ENCODE measurements at places on chromosomes 7 and 10.

DNA sequence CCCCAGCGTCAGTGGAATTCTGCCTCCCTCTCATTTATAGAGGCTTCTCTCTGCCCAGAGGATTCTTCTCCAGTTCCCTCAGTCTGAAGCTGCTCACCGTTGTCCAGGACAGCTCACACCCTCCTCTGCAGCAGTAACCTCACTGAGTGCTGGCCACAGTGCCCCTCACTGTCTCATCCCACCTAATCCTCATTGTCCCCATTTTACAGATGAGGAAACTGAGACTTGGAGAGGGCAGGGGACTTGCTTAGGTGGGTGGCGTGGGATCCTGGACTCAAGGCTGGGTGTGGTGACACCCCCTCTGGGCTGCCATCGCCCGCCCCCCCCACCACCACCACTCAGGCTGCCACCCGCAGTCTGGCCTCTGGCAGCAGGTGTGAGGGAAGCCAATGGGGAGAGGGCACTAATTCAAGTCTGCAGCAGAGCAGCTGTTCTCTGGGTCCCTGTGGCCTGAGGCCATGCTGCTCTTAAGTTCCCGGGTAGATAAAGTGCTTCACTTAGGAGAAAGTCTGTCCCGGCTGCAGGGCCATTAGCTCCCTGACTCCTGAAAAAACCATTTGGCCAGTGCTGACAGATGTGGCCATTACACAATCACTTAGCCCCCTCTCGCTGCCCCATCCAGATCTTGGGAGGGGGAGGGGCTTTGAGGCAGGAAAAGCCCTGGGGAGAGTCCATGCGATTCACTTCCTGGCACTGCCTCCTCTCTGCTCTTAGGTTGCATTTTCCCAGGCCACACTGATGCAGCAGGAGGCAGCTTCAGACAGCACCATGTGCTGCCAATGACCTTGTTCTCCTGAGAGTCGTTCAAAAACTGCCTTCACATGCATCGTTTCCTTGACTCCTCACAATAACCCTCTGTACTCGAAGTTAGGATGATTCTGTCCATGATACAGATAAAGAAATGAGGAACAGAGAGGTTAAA, 36.3 kb downstream of the DRGX start:
- DNase-seq, result no peak

DNA sequence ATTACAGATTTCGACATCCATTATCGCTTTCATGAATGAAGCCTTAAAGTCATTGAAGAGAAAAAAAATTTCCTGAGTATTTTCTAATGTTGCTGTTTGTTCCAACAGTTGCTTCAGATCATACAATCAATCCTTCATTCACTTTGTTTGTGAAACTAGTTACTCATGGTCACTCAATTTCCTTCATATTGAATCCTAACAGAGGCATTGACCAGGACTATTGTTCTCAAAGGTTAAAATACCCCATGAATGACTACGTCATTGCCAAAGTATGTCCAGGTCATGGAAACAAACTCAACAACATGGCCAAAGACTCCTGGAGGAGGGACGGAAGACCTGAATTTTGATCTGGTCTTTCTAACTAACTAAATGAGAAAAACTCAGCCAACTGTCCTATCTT, 54.0 kb upstream of the ABCB5 start:
- DNase-seq, result no peak

DNA sequence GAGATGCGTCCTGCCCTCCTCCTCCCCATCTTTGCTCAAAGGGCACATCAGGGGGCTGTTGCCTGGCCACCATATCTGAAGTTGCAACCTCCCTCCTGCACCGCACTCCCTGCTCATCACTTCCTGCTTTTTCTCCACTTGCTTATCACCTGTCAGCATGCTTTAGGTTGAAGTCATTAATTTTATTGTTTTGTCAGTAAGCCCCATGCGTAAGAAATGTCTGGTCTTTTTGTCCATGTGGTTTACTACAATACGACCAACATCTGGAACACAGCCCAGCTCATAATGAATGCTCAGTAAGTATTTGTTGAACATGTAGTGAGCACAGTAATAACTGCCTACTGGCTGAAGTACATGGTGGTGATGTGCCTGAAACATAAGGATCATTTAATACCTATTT, 71.6 kb upstream of the GJD4 start:
- no peak for DNase-seq

- no peak for DNase-seq
Measured at GRCh38 chr7:99497766-99498545, 2.1 kb downstream of the ZNF394 start.

DNA sequence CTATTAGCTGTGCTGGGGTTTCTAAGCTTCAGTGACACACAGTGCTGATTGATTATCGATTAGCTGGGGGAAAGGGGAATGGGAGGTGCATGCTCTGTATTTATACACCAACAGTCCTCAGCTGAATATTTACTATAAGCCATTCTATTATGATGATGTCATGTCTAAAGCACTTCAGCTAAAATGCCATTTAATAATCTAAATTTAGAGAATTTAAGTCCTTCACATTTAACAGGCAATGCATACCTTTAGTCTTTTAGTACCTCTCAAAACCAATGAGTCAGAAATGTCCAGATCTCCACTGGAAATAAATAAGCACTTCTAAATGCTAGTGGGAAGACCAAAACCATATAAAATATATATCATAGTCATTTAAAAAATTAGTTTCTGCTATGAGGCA, 24.6 kb downstream of the RPP38 start:
- DNase-seq, result no peak

DNA sequence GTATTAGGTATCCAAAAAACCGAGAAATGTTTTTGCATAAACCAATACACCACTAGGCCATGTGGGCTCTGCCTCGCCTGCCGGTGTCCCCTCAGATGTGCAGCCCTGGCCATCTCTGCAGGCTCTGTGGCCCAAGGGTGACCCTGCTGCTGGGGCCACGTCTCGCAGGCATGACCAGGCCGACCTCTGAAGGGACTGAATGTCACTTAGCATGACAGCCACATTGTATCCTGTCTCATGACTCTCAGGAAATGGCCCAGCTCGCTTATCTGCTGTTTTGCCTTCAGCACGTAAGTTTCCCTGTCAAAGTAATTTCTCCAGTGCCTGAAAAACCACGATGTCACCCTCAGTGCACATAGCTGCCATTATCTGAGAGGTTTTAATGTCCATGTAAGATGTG, 49.5 kb upstream of the ZNF32 start:
- no peak for DNase-seq

- DNase-seq, result no peak
Measured at GRCh38 chr7:74097937-74098614, 14.5 kb downstream of the LIMK1 start.

- no peak for DNase-seq
Measured at GRCh38 chr7:84985073-84985784, 201.6 kb downstream of the SEMA3D start.

DNA sequence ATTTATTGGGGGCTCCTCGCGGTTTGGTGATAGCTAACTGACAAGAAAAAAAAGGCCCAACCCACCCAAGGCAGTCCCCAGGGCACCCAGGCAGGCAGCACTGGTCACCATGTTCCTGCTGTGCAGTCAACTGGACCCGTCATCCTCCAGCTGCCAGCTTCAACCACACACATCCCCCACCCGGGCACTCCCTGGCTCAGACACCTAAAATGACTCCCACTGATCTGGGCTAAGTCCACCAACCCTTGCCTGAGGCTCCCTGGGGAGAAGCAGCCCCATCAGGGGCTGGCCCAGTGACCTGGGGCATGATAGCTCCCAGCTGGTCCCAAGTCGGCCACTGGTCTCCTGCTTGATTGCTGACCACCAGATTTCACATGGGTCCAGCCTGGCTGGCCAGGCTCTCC, 161.8 kb downstream of the NRF1 start:
- DNase-seq, result no peak

GRCh38 chr10:61084493-61084892, 140.5 kb upstream of the RHOBTB1 start:
- DNase-seq, result no peak

GRCh38 chr7:81333004-81333403, 414.2 kb upstream of the SEMA3C start:
- no peak for DNase-seq

GRCh38 chr10:80515511-80515910, 22.2 kb upstream of the SH2D4B start:
- DNase-seq, result no peak

- DNase-seq, result no peak
Measured at GRCh38 chr7:15228831-15229230, 326.3 kb upstream of the DGKB start.

DNA sequence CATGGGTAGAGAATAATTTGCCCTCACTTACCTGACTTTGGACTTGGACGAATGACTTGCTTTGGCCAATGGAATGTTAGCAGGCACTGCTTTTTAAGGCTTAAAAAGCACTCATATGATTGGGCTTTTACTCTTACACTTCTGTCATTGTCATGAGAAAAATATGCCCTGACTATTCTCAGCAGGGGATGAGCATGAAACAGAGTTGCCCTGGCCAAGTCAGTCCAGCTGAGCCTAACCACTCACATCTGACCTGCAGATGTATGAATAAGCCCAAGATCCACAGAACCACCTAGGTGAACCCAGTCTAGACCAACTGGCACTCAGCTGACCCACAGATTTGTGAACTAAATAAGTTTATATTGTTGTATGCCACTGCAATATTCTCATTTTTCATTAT, 573.5 kb downstream of the TNS3 start:
- DNase-seq, result no peak

DNA sequence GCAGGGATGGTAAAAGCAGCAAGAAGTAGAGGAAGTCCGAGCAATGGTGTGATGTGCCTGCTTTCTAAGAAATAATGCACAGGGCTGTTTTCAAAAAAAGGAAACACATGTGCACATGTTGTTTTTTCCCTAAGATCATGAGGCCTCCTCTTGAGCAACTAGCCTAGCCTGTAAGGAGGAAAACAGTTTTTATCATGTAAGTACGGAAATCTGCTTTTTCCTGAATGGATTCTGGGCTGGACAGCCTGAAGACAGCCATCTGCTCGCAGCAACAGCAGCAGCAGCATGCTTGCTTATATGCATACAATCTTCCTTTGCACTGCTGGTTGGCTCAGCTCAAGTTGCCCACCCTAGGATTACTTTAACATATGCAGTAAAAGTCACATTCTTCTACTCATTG, 87.1 kb downstream of the HIBADH start:
- no peak for DNase-seq

GRCh38 chr10:49781247-49781646, 19.1 kb upstream of the OGDHL start:
- no peak for DNase-seq

DNA sequence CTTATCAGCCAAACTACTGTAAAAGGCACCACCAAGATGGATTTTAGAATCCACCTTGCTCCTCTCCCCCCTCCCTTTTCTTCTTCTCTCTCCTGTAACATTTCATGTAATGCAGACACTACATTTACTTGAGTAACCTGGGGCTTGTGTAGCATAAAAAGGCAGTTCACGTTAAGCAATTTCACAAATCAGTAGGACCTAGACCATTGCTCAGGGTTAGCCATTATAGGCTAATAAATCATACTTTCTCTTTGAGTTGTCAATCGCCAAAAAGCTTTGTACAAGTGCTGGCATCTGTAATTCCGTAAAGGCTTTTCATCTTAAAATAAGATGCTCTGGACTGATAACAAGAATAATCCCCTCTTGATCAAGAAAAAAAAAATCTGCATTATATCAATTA, 224.7 kb downstream of the GLI3 start:
- no peak for DNase-seq

GRCh38 chr7:7756577-7756976, 38.2 kb upstream of the RPA3 start:
- DNase-seq, result no peak
